ENCODE measurements at places on chromosomes 1 and 21. TPM values are rescaled to one million over a fixed set of nuclear protein-coding genes. Genes with fewer than 3 reads are reported as not detected.

- H3K4me1 ChIP-seq = no peaks in the 10 kb centered on the region
- H3K27ac ChIP-seq = no peak overlapping the region
- no peaks in the 10 kb centered on the region for H3K27me3 ChIP-seq
- H3K36me3 ChIP-seq = no peaks in the 10 kb centered on the region
- DNase-seq = no peak
- no peak overlapping the region for H3K4me3 ChIP-seq
Measured at GRCh38 chr1:81217058-81217457, 583.7 kb upstream of the ADGRL2 start.

DNA sequence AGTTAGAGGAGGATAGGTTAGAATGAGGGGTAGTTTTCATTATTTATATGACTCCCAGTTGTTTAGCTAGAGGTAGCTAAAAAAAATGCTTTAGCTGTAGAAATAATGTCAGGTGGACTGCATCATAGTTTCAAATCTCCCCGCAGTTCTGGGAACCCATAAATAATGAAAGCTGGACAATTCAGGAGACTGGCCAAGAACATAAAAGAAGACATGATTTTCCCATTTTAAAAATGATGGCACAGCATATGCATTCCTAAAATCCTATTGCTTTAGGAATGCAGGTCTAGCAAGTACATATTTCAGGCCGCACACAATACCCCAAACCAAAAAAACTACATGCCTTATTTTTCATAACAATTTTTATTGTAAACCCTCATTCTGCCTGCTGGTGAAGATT, 143.3 kb downstream of the CTH start:
- H3K4me1 ChIP-seq = no peaks in the 10 kb centered on the region
- DNase-seq = no peak
- no peaks in the 10 kb centered on the region for H3K36me3 ChIP-seq
- no peak overlapping the region for H3K27ac ChIP-seq

Gene PTPN22
- total RNA-seq = 43.9 TPM

DNA sequence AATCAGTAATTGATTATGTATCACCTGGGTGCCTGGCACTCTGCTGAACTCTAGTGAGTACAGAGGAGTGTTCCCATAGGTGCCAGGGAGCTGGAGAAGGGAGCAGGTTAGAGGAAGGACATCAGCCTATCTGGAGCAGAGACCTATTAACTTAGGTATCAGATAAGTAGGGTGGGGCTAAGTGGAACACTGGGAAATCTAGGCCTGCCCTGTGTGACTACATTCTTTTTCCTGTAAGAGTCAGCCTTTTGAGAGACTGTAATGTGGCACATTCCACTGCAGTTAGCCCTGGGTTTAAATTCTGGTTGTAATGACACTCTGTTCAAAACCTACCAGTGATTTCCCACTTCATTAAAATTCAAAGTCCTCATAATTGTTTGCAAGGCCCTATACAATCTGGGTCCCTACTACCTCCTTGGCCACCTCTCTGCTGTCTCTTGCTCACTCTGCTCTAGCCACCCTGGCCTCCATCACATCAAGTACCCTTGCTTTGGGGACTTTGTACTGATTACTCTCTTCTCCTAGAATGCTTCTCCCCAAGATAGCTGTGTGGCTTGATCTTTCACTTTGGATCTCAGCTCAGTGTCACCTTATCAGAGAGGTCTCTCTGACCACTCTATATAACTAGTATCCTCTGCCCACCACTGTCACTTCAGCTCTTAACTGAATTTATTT, 12.9 kb downstream of the STX12 start:
- no peak overlapping the region for H3K27ac ChIP-seq
- H3K36me3 ChIP-seq = peaks cover 9% of the 10 kb centered on the region
- H3K27me3 ChIP-seq = no peaks in the 10 kb centered on the region
- H3K4me1 ChIP-seq = peaks cover 16% of the 10 kb centered on the region

Gene GPR157
- 0.94 TPM for total RNA-seq

Data from activated naive CD4-positive, alpha-beta T cell treated with anti-CD3 and anti-CD28 coated beads for 36 hours (primary cell).